ENCODE measurements at places on chromosomes 6 and 20.

- no peaks in the 10 kb centered on the region for H3K36me3 ChIP-seq
- H3K4me3 ChIP-seq: no peak overlapping the region
- no peak for DNase-seq
- peaks cover 9% of the 10 kb centered on the region for H3K4me1 ChIP-seq
Observed at GRCh38 chr6:34556493-34556892, 364 bp upstream of the SPDEF start.

GRCh38 chr6:34940030-34940434 lies 51.0 kb downstream of the ANKS1A start:
- no peaks in the 10 kb centered on the region for H3K36me3 ChIP-seq
- no peak for DNase-seq
- H3K27me3 ChIP-seq: no peaks in the 10 kb centered on the region
- peaks cover 14% of the 10 kb centered on the region for H3K4me1 ChIP-seq
- no peak overlapping the region for H3K27ac ChIP-seq

GRCh38 chr20:3751305-3751674 lies 16.3 kb downstream of the ADISSP start:
- peak overlapping the region; percentile 47 for H3K4me3 ChIP-seq
- DNase-seq: no peak
- peaks cover 16% of the 10 kb centered on the region for H3K27me3 ChIP-seq
- H3K27ac ChIP-seq: no peak overlapping the region

DNA sequence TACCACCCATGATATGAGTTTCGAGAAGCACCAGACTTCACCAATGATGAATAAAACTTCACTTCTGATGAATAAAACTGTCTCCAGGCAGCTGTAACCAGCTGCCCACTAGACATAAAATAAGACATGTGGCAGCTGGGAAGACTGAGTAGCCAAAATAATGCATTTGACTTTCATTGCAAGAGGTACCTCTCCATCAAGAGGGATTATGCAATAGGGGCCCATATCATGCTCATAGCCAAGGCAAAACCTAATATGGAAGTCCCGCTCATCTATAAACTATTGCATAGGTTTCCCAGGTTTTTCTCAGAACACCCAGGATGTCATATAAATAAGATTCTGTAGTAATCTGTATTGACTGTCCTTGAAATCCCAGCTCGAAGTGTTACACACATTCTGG lies 155.5 kb downstream of the SIM1 start:
- H3K4me3 ChIP-seq: no peak overlapping the region
- H3K36me3 ChIP-seq: no peaks in the 10 kb centered on the region
- DNase-seq: no peak
- H3K4me1 ChIP-seq: no peaks in the 10 kb centered on the region

DNA sequence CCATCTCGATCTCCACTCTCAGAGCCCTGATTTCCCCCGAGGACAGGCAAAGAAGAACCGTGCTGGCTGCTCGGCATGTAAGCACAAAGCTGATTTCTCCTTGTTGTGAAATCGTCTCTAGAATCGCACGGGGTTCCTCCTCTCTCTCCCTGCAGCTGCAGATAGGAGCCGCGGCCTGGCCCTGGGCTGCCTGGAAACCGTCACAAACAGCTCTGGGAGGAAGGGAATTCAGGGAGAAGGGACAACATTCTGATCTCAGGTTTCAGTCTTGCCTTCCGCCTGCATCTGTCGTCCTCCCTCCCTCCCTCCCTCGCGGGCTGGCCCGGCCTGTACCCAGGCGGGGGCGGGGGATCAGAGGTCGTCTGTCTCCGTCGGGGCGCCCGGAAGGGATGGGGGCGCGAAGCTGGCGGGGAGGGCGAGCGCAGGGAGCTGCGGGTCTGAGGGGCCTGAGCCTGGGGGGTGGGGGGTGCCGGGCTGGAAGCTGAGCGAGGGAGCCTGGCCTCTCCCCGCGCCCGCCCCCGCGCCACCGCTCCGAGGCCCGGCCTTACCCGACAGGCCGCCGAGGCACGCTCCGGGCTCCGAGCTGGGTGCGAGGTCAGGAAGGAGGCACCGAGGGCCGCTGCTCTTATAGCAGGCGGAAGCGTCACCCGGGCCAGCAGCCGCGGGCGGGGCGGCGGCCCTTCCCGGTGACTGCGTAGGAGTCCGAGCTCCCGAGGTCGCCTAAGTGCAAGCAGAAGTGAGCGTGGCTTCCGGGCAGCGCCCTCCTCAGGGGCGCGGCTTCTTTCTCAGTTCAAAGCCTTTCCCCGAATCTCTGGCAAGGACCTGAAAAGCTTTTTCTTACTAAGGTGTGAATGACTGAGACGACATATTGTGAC lies at the start of gene SERPINB1:
Gene SERPINB1 (minus strand): TSS at position 600 of the 875 bp plus-strand sequence. CDS start 1,277 bp downstream, outside the sequence.
- peaks cover 44% of the 10 kb centered on the region for H3K4me1 ChIP-seq
- H3K36me3 ChIP-seq: peaks cover 16% of the 10 kb centered on the region
- peak; percentile 95 for DNase-seq
- H3K4me3 ChIP-seq: peak within 1 kb of the TSS; percentile 56
- peak within 1 kb of the TSS; percentile 95 for H3K27ac ChIP-seq

DNA sequence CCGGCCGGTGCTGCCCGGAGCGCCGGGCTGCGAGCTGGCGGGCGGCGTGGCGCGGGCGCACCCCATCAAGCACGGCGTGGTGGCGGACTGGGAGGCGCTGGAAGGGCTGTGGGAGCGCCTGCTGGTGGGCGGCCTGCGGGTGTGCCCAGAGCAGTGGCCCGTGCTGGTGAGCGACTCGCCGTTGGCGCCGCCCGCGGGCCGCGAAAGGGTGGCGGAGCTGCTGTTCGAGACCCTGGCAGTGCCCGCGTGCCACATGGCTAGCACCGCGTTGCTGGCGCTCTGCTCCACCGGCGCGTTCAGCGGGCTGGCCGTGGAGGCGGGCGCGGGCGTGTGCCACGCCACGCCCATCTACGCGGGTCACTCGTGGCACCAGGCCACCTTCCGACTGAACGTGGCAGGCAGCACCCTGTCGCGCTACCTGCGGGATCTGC lies 517 bp downstream of the ACTL10 start:
- no peaks in the 10 kb centered on the region for H3K36me3 ChIP-seq
- H3K4me1 ChIP-seq: peaks cover 43% of the 10 kb centered on the region
- H3K4me3 ChIP-seq: peak overlapping the region; percentile 10

All from transverse colon (tissue), 4 donors.